ENCODE measurements at places on chromosomes 3 and 15.

- DNase-seq: no peak
Observed at GRCh38 chr3:181278468-181279238, 289.1 kb upstream of the DNAJC19 start.

DNA sequence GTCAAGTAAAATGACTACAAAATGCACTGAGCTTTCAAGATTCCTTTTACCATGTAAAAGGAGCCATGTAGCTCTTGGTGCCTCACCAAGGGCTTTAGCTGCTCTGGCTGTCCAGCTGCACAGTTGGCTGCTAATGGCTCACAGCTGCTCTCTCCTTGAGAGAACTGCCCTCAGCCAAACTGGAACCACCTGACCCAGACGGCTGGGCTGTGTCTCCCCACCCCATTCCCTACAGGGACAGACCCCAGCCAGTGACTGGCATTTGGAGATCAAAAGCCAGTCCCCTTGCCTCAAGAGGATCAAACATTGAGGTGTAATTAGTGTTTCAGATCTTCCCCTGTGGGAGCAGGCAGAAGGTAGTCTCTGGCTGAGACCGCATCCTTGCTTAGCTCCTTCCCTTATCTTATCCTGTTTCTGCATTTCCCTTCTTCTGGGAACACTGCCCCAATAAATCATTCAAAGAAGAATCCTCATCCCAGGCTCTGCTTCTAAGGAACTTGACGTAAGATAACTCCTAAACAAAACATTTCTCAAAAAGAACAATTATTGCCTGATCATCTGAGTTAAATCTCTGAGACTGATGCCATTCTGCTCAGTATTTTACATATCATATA is 28.6 kb upstream of the UBE2E2 start:
- DNase-seq: no peak

DNA sequence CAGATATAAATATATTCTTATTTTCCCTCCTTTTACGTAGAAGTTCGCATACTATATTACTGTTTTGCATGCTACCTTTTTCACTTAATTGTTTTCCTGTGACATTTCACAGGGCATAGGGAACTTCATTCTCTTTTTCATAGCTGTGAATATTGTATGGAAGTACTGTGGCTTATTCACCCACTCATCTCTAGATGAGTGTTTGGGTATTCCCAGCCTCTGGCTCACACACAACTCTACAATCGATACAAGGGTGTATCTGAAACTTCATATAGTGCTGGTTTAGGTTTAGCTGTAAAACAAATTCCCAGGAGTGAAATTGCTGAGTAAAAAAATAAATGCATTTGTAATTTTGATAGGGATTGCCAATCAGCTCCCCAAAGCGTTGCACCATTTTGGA is 55.3 kb upstream of the MAGI1 start:
- DNase-seq: no peak

DNA sequence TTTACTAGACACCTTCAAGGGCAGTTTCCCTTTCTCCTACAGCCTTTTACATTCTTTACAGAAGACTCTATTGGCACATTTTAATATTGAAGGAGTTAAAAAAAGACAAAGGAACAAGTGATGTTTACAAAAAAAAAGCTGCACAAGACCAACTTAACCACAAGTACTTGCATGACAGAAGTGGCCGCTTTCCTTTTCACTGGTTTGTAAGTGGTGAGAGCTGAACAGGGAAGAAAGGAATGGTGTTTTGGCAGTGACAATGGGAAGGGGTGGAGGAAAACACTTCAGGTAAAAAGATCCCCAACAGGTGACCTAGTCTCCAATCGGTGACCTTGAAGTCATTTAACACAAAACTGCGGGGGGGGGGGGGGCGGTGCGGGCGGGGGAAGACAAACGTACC is 1.1 kb downstream of the WDR72 start:
- no peak for DNase-seq

DNA sequence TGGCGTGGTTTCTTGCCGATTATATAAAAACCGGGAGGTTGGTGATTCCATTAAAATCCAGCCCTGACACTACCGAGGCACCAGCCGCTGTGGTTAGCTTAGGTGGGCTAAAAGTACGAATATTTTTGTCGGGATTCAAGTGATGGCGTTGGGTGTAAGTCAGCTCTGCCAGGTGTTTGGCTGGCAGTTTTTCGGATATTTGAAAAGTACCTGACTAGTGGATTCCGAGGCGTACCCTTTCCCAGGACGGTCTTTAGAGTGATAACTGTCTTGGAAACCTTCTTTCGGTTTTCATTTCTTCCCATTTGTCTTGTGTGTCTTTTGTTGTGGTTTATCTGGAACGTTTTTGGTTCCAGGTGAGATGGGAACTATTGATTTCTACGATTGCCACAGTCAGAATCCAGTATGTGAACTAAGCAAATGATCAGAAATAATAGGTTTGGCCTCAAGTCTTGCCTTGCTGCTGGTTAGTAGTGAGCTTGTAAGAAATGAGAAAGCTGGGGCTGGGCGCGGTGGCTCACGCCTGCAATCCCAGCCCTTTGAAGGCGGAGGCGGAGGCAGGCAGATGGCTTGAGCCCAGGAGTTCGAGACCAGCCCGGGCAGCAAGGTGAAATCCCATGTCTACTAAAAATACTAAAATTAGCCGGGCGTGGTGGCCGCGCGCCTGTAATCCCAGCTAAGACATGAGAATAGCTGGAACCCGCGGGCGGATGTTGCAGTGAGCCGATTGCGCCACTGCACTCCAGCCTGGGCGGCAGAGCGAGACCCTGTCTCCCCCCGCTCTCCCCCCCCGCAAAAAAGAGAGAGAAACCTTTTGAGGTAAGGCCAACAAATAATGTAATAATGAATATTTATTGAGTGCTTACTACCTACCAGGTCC is 1.4 kb downstream of the FYTTD1 start:
- DNase-seq: no peak

- DNase-seq: no peak
Observed at GRCh38 chr3:13040361-13041074, 32.7 kb downstream of the IQSEC1 start.

DNA sequence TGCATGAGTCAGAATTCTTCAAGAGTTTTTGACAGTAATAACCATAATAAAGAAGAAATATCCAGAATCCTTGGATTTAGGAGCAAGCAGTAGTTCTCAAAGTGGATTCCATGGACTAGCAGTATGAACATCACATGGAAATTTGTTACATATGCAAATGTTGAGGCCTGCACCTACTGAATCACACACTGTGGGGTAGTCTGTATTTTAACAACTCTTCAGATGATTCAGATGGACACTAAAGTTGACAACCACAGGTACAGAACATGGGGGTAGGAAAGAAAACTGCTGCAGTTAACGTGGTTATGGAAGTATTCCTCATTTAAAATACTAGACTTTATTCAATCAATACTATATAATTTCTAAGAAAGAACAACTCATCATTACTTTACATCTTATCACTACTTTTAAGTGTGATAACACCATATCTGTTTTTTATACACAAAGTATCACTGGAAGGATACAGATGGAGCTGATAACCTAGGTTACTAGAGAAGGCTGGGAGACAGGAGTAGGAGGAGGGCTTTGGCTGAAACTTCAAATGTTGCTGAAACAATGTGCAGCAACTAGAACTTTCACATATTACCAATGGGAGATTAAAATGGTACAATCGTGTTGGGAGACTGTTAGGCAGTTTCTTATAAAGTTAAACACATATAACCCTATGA is 11.7 kb downstream of the NEDD4 start:
- DNase-seq: no peak

DNA sequence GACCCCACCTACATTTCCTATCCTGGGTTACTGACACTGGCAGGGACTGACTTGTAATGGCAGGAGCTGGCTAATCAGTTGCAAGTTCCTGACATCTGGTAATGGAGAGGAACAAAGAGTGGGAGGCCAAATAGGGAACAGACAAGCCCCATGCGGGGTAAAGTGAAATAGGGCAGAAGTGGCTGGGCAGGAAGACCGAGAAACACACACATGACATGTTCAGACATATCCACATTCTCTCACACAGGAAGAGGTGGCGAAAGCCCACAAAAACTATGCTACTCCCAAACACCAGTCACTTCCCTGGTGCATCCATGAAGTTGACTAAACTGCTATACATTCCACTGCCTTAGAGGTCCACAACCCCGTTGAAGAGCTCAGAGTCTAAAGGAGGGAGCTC is 394.1 kb upstream of the TBL1XR1 start:
- no peak for DNase-seq

GRCh38 chr3:37319784-37320183 is 145.4 kb upstream of the LRRFIP2 start:
- no peak for DNase-seq

GRCh38 chr15:35038626-35039451 is 46.3 kb downstream of the NANOGP8 start:
- DNase-seq: no peak

- no peak for DNase-seq
Observed at GRCh38 chr15:33866101-33866737, 102.1 kb upstream of the CHRM5 start.

DNA sequence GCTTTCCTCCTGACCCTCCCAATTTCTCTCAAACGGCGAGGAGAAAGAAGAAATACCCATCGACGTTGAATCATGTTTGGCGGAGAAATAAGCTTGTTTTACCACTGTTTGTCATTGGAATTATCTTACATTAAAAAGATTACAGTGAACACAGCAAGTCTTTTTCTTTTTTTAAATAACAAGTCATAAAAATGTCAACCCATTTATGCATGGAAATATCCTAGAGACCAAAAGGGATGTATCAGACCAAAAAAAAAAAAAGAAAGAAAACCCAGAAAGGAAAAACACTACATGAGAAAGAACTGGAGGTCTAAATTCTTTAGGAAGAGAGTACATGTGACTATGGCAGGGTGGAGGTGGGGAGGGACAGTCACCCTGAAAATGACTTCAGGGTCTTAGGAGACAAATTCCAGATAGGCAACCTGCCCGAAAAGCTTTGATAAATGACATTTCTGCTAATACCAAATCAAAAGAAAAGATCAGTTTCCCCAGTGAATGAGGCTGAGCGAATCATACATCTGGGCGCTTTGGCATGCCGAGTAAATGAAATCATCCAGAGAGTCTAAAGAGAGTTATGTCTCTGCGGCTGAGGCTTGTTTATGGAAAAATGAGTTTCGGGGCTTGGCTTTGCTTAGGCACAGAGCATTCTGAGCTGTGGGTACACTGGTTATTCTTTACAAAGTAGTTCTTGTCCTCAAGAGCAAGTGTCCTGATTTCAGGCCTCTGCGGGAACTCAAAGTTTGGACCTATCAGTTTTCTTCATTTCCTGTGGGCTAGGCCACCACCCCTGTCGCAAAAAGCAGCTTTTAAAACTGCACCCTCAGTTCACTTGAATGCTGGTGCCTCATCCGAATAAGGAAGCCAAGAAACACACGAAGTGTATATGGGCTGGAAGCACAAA is 110.1 kb upstream of the TGFBR2 start:
- DNase-seq: no peak

DNA sequence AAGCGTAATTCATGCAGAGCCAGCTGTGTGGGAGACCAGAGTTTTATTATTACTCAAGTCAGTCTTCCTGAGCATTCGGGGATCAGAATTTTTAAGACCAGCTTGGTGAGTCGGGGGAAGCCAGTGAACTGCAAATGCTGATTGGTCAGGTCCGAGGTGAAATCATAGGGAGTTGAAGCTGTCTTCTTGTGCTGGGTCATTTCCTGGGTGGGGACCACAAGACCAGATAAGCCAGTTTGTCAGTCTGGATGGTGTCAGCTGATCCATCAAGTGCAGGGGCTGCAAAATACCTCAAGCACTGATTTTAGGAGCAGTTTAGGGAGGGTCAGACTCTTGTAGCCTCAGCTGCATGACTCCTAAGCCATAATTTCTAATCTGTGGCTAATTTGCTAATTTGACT is 228.1 kb upstream of the ATP10A start:
- no peak for DNase-seq

GRCh38 chr3:86282106-86282787 is 708.7 kb downstream of the VGLL3 start:
- DNase-seq: no peak

- DNase-seq: no peak
Observed at GRCh38 chr3:100073714-100074307, 40.5 kb downstream of the FILIP1L start.

DNA sequence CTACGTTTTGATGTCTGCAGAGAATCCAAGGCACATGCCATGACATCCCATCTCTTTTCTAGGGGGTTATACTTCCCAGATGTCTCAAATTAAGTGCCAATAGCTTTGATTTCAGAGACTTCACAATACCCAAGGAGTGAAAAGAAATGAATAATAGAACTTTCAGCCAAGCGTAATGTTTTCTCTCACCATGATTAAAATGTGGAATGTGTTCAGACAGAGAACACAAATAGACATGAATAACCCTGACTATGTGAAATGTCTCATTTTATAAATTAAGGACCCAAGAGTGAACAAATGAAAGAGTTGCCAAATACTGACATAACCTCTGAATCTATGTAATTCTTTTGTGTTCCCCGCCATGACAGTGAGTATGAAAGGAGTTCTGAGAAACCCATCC is 123.6 kb upstream of the GAP43 start:
- no peak for DNase-seq

DNA sequence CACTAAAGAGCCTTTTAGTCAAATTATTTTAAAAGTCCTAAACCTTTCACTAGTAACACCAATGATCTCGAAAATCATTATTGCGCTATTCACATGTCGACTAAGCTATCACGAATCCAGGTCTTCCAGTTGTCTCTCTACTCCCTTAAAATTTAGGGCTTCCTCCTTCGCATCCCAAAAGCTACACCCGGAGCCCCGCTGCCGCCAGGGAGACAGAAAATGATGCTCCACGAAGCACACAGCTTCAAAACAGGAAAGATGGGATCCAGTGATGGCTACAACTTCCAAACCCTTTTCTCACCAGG is 253 bp downstream of the IFT80 start:
- DNase-seq: no peak

DNA sequence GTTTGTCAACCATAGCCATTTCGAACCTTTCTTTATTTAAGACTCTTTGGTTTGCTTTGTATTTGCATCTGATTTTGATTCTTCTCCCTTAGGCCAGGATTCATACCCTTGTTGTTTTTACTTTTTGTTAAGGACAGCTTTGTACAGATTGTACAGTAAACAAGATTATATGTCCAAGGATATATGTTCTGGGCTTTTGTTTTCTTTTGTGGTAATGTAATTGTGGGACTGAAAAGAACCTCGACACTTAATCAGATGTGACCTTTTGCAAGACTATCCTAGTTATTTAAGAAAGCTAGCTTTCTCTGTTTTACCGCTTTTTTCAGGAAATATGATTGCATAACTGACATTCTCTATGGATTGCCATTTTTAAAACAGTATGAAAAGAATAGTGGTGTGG is 67.0 kb upstream of the SAMMSON start:
- no peak for DNase-seq

- no peak for DNase-seq
Observed at GRCh38 chr3:44762170-44762677, 630 bp downstream of the KIF15 start.

GRCh38 chr15:68632101-68632500 is 53.3 kb downstream of the CORO2B start:
- no peak for DNase-seq

DNA sequence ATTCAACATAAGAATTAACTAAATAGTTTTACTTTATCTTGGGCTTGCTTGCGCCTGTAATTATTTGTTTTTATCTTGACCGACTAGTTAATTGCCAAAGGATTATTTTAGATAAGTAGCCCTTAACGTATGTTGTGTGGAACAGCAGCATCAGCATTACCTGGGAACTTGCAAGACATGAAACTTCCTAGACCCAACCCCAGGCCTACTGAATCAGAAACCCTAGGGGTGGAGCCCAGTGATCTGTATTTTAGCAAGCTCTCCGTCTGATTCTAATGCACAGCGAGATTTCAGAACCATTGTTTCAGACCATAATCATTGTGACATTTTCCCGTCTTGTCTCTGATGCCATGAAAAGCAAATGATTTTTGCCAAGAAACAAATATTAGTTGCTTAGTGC is 31.1 kb downstream of the FILIP1L start:
- no peak for DNase-seq

Data from activated naive CD4-positive, alpha-beta T cell (primary cell).